ENCODE measurements at places on chromosomes 6 and 20. TPM values are rescaled to one million over a fixed set of nuclear protein-coding genes. Genes with fewer than 3 reads are reported as not detected.

DNA sequence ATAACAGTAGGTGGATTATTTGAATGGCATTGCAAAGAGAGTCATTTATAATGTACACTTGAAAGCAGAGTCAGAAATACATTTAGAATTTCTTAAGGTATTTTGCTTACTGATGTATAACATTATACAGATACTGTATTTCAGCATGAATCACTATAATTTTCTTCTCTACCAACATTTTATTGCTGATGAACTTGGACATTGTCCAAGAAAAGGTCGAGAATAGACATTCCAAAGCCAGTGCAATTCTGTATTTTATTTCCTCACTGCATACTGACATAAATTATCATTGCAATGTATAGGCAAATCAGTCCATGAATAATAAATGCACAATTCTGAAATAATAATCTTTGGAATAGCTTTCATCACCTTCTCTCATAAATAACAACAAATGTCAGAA, 1420.0 kb upstream of the EYS start:
- DNase-seq, result no peak

- DNase-seq, result no peak
These were observed 26.9 kb downstream of the FOXF2 start for GRCh38 chr6:1416191-1416760.

DNA sequence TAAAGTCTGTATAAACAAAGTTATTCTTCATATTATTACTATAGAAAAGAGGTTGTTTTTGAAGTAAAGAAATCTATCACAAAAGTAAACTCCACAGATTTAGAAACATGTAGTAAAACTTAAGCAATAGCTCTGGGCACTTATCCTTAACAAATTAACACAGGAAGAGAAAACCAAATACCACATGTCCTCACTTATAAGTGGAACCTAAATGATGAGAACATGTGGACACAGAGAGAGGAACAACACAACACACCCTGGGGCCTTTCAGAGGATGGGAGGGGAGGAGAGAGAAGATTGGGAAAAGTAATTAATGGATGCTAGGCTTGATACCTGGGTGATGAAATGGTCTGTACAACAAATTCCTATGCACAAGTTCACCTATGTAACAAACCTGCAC, 57.2 kb downstream of the C6orf58 start:
- DNase-seq, result no peak

DNA sequence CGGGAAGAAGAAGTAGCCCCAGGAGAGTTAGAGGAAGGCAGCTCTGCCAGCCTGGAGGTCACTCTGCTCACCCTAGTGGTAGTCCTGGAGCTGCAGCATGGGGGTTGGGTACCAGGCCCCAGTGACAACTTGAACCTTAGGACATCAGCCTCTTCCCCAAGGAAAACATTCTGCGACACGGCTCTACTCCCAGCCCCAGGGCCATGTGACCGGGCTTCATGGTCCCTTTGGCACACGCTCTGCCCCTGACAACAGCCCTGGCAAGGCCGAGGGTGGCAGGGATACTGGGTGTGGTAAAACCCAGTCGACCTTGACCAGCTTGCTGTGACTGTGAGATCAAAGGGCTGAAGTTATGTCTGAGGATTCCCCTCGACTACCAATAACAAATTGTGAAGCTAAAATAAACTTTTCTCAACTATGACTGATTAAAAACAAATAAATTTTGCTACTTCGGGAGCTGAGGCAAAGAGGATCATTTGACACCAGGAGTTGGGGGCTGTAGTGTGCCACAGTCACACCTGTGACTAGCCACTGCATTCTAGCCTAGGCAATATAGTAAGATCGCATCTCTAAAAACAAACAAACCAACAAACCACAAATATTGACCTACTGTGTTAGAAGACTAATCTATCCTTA, 24.4 kb upstream of the ARID1B start:
- no peak for DNase-seq

Gene RSPH9
- not detected for total RNA-seq

DNA sequence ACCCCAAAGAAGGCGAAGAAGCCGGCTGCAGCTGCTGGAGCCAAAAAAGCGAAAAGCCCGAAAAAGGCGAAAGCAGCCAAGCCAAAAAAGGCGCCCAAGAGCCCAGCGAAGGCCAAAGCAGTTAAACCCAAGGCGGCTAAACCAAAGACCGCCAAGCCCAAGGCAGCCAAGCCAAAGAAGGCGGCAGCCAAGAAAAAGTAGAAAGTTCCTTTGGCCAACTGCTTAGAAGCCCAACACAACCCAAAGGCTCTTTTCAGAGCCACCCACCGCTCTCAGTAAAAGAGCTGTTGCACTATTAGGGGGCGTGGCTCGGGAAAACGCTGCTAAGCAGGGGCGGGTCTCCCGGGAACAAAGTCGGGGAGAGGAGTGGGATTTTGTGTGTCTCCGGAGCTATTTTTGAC, 69.6 kb downstream of the HFE start:
- DNase-seq, result peak; percentile 86

DNA sequence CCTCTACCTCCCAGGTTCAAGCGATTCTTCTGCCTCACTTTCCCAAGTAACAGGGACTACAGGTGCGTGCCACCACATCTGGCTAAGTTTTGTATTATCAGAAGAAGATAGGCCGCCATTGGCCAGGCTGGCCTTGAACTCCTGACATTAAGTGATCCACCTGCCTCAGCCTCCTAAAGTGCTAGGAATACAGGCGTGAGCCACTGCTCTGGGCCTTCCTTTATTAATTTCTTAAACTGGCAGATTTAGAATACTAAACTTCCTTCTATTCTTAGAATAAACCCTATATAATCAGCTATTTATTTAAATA, 86.6 kb downstream of the HFE start:
- no peak for DNase-seq

DNA sequence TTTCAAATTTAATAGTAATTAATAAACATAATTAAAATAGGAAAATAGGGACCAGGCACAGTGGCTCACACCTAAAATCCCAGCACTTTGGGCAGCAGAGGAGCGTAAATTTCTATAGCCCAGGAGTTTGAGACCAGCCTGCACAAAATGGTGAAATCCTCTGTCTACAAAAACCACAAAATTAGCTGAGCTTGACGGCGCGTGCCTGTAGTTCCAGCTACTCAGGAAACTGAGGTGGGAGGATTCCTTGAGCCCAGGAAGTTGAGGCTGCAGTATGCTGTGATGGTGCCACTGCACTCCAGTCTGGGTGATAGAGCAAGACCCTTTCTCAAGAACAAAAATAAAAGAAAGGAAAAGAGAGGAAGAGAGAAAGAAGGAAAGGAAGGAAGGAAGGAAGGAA, 1387.0 kb upstream of the ADGRB3 start:
- DNase-seq, result no peak

DNA sequence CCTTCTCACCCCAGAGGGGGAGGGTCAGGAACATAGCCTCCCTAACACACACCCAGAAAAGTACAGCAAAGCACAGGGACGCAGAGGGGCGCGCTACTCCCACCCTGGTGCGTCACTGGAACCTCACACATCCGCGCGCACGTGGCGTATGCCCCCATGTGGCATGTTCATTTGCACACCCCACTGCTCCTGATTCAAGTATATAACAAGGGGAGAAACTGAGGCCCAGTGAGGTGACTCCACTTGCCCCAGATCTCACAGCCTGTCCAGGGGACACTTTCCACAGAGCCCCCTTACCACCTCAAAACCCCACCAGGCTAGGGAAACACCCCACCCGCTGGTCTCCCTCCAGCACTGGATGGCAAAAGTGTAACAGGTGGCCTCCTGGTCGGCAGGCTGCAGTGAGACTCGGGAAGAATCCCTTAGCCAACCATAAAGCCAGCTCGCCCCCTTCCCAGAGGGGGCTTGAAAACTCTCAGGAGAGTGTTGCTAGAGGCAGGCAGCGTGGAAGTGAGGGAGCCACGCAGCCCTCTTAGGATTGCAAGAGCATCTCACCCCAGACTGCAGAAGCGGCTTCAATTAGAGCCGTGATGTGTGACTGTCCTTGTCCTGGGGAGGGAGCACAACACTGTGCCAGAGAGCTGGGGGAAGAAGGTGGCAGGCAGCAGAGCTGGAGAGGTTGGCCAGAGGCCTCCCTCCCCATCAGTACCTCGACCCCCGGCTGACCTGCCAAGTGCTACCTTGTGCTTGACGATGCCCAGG, at the start of gene GRM4:
Gene GRM4 (minus strand): TSS at position 67 of the 762 bp plus-strand sequence. CDS start 12,591 bp downstream, outside the sequence.
- no peak for DNase-seq

- DNase-seq, result no peak
These were observed 56.8 kb downstream of the SNX9 start for GRCh38 chr6:157879873-157880254.

Gene BIRC7
- 0.74 TPM for total RNA-seq

- no peak for DNase-seq
These were observed 53.8 kb downstream of the TRIM38 start for GRCh38 chr6:26016245-26016962.

Gene B4GALT5
- 14.8 TPM for total RNA-seq

Gene SYCP2L
- not detected for total RNA-seq

Gene OTOR
- total RNA-seq, result not detected

DNA sequence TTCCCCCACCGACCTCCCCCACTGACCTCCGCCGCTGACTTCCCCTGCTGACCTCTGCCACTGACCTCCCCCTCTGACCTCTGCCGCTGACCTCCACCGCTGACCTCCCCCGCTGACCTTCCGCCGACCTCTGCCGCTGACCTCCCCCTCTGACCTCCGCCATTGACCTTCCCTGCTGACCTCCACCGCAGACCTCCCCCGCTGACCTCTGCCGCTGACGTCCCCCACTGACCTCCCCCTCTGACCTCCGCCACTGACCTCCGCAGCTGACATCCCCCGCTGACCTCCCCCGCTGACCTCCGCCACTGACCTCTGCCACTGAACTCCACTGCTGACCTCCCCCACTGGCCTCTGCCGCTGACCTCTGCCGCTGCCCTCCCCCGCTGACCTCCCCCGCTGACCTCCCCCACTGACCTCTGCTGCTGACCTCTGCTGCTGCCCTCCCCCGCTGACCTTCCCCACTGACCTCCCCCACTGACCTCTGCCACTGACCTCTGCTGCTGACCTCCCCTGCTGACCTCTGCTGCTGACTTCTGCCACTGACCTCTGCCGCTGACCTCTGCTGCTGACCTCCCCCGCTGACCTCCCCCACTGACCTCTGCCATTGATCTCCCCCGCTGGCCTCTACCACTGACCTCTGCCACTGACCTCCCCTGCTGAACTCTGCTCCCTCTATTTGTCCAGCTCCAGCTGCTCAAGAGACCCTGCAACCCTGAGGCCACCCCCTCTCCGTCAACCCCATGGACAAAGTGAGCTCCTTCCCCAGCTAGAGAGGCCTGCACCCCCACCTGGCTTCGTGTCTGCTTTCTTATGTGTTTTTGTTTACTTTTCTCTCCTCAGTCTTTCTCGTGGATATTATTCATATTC, 91.4 kb upstream of the AFDN start:
- DNase-seq, result no peak

Gene CD83
- total RNA-seq, result 19.9 TPM

All from activated T-cell treated with anti-CD3 and anti-CD28 coated beads, Interleukin-2, amount 50 U/mL, for 72 hours (primary cell).